LHCN-M2 (cell line): ENCODE measurements at places on chromosomes 16 and 17. TPM values are rescaled to one million over a fixed set of nuclear protein-coding genes. Genes with fewer than 3 reads are reported as not detected.
A peak's percentile ranks its signal among the peaks of the same experiment; 100 is the strongest.

KIF2B gene
- total RNA-seq, result not detected in 2 replicates

DNA sequence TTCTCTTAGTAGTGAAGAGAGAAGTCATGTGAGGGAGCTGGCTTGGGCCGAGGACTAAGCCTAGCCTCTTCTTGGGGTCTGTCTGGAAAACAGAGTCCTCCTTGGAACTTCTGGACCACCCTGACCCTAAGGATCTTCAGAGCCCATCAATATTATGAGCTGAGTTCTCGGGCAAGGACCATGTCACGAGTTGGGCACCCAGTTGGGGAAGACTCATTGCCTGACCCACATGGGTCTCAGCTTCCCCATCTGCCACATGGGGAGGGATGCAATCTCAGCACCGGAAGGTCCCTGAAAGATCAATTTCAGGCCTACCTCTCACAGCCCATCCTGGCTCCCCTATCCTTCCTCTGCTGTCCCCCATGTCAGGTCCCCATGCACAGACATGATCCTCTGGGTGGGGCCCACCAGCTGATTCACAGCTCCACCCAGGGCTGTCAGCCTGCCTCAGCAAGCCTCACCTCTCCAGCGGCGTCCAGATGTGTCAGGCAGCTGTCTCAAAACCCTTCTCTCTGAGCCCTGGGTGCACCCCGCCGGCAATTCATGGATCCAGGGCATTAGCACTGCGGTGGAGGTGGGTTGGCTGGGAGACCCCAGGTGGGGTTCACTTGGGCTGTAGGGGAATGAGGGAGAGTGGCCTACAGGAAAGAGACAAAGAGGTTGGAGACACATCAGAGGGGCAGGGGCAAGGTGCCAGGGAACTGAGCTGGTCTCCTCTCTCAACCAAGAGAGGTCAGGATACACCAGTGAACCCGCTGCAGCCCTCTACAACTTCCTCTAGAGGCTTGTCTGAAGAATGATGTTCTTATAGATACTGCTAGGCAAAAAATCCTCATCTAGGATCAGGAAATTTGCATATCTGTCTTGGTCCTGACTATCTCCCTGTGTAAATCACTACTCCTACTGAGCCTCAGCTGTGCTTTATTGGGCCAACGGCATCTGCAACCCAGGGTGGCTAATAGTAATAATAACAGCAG is 1.8 kb downstream of the NLRP1 start:
- no peak for DNase-seq

DNA sequence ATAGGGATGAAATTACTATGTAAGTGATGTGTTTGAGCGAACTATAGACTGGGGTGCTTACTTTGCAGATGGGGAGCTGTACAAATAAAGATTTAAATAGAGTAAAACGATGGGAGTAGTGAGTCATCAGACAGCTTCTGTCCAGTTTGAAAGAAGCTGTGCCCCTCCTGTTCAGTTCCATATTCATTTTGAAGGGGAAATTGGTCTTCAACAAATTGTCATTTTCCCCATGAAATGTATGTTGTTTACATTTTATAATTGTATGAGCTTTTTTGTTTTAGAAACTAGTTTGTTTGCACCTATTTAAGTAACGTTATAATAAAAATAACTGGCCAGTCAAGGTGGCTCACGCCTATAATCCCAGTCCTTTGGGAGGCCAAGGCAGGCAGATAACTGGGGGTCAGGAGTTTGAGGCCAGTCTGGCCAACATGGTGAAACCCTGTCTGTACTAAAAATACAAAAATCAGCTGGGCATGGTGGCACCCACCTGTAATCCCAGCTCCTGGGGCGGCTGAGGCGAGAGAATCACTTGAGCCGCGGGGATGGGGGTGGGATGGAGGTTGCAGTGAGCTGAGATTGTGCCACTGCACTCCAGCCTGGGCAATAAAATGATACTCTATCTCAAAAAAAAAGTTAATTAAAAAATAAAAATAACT is 20.2 kb downstream of the SEC14L1 start:
- peak; percentile 42 for DNase-seq

- DNase-seq, result no peak
Measured at GRCh38 chr16:17723531-17724134, 252.9 kb upstream of the XYLT1 start.

GRCh38 chr16:67961551-67961957 is 6.9 kb downstream of the SLC12A4 start:
- no peak for DNase-seq

DPEP2 gene
- total RNA-seq, result not detected in 2 replicates

ABCC3 gene
- 4.9 and 7.6 TPM in 2 replicates for total RNA-seq

- DNase-seq, result no peak
Measured at GRCh38 chr16:88521674-88522073, 48.5 kb upstream of the ZC3H18 start.

GRCh38 chr16:87489434-87490045 is 3.3 kb downstream of the ZCCHC14 start:
- no peak for DNase-seq

- DNase-seq, result no peak
Measured at GRCh38 chr16:10740845-10741208, 2.8 kb upstream of the NUBP1 start.

TBC1D3K gene
- not detected in 2 replicates for total RNA-seq

DNA sequence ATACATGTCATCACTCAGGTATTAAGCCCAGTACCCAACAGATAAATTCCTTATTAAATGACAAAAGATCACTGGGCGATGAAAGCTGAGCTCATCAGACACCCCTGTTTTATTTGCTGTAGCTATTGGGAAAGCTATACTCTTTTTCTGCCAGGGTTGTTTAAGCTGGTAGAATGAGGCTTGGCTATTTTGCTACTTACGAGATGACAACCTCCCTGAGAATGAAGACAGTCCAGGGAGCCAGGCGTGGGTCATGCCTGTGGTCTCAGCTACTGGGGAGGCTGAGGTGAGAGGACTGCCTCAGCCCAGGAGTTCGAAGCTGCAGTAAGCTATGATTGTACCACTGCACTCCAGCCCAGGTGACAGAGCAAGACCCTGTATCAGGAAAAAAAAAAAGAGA is 4.3 kb upstream of the SH2B1 start:
- no peak for DNase-seq

DNA sequence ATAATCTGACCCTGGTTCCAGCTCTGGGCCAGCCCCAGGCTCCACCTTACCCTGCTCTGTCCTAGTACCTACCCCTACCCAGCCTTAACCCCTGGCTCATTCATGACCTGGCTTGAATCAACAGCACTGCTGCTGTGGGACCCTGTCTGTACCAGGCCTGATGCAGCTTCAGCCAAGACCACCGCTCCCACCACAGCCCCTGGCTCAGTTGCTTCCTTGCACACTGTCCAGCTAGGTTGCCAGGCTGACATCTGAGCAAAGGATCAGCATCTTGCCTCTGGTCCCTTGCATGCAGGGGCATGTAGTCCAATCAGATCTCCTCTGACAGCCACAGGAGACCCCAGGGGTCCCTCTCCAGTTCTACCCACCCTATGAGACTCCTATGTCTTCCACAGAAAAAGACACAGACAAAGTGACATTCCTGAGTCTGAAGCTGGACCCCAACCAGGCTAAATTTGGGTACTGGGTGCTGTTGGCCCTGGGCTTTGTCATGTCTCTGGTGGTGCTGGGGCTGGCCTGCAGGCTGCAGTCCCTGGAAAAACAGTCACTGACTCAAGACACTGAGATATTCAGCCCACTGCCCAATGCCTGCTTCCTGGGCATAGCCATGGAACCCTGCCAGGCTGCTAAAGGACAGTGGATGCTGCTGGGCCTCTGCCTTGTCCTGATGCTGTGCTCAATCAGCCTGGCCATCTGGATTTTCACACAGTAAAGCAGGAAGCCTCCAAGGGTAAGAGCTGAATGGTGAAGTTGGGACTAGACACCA is 3.9 kb upstream of the KCNH6 start:
- no peak for DNase-seq

GRCh38 chr16:67935101-67935401 is 1.6 kb downstream of the PSMB10 start:
- no peak for DNase-seq

MT4 gene
- total RNA-seq, result not detected in 2 replicates

SLC35G3 gene
- total RNA-seq, result not detected in 2 replicates

- no peak for DNase-seq
Measured at GRCh38 chr16:19203374-19203966, 35.4 kb downstream of the SYT17 start.

HOXB13 gene
- total RNA-seq, result 0.77 and 0.80 TPM in 2 replicates

DNA sequence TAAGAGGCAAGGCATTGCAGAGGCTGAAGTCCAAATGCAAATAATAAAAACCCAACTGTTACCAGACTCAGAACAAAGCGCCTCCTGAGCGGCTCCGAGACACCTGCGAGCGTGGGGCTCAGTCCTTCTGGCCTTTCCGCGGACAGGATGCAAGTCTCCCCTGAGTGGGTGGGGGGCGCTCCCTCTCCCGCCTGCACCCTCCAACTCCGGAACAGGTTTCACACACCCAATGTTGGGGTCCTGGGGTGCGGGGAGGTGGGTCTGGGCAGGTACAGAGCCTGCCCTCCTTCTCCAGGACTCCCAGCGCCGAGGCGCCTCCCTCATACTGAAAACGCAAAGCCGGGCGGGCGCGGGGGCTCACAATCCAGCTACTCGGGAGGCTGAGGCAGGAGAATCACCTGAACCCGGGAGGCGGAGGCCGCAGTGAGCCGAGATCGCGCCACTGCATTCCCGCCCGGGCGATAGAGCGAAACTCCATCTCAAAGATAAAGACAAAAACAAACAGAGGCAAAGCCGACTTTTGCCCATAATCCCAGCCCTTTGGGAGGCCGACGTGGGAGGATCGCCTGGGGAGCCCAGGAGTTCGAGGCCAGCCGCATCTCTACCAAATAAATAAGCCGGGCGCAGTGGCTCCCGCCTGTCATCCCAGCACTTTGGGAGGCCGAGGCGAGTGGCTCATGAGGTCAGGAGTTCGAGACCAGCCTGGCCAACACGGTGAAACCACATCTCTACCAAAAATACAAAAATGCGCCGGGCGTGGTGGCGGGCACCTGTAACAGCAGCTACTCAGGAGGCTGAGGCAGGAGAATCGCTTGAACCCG is 893 bp downstream of the GINS2 start:
- DNase-seq, result no peak

GRCh38 chr17:49987681-49988441 is 7.2 kb downstream of the DLX3 start:
- peak; percentile 89 for DNase-seq

GRCh38 chr16:61274211-61274610 is 762.0 kb downstream of the CDH8 start:
- DNase-seq, result no peak

DNA sequence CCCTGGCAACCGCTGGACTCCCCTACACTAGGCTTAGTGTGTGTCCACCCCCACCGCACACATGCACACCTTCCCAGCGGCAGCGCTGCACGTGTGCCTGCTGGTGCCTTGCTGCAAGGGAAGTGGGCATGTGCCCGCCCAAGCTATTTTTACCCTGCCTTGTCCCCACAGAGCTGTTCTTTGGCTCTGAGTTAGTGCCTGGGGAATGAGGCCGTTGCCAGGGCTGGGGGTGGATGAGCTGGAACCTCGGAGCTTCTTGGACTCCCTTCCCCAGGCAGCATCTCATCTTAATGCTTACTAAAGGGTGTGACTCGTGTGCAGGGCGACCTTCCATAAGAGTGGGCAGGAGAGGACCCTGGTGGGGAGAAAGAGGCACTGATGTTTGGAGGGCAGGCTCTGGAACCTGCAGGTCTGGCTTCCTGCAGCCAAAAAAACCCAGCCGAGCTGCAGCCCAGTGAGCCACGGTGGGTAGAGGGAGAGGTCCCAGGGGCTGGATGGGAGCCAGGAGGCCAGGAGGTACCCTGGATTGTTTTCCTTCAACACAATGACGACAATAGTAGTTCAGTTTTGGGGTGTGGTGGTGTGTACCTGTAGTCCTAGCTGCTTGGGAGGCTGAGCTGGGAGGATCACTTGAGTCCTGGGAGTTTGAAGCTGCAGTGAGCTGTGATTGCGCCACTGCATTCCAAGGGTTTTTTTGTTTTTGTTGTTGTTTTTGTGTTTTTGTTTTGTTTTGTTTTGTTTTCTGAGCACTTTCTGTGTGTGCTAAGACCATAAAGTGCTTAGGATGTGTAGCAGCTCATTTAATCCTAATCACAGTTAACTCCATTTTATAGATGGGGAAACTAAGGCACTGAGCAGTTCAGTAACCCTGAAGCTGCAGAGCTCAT is 119.1 kb downstream of the RAB11FIP4 start:
- no peak for DNase-seq

DNA sequence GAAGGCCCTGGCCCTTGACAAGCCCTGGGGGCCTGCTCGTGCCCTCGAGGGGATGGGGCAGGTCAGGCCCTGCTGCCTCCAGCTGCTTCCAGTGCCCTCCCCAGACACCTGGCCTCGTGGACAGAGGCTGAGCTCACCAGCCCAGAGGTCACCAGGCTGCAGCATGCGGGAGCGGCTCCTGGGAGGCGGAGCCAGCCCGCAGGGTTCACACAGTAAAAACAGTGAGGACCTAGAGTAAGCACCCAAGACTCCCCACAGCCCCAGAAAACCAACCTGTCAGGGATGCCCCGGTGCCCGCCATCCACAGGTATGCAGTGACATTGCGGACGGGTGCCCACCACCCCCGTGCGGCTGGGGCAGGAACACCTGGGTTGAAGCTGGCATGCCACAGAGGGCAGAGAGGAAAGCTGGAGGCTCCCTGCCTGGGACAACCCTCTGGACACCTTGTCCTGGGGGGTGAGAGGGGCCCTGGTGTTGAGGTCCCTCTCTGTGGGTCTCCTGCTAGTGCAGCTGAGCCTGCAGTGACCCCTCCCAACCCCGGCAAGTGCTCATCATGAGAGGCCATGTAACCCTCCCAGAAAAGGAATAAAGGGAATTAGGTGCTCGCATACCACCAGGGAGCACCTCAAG is 62.1 kb downstream of the LMF1 start:
- no peak for DNase-seq

GRCh38 chr17:64138441-64138840 is 8.5 kb upstream of the ERN1 start:
- no peak for DNase-seq

GRCh38 chr16:5377280-5377898 is 279.8 kb upstream of the EEF2KMT start:
- DNase-seq, result no peak

GRCh38 chr17:50677851-50678375 is 29.8 kb downstream of the ANKRD40 start:
- no peak for DNase-seq

ITGB3 gene
- 3.8 and 4.5 TPM in 2 replicates for total RNA-seq

GRCh38 chr16:84117494-84117843 is 727 bp upstream of the MBTPS1 start:
- no peak for DNase-seq

GRCh38 chr17:63911657-63912100 is 621 bp upstream of the CSHL1 start:
- no peak for DNase-seq

GRCh38 chr17:15233971-15234370 is 31.2 kb downstream of the PMP22 start:
- no peak for DNase-seq

PRSS33 gene
- total RNA-seq, result not detected in 2 replicates

MYH1 gene
- not detected in 2 replicates for total RNA-seq

DNA sequence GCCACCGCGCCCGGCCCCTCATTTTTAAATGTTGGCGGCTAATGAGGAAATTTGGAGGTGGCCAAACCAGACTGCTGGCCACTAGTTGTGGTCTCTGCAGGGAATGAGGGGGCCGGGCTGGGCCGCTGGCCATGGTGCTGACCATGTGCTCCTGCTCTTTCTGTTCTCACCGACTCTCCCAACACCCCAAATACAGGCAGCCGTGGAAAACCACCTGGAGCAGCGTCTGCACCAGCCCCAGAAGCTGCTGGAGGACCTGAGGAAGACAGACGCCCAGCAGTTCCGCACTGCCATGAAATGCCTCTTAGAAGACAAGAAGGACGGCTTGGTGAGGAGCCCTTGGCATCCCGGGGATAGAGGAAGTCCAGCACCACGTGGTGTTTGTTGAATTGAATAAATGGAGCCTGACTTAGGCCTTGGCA is 21.3 kb downstream of the OTOA start:
- DNase-seq, result no peak
